ENCODE measurements at places on chromosomes 2 and 18.

DNA sequence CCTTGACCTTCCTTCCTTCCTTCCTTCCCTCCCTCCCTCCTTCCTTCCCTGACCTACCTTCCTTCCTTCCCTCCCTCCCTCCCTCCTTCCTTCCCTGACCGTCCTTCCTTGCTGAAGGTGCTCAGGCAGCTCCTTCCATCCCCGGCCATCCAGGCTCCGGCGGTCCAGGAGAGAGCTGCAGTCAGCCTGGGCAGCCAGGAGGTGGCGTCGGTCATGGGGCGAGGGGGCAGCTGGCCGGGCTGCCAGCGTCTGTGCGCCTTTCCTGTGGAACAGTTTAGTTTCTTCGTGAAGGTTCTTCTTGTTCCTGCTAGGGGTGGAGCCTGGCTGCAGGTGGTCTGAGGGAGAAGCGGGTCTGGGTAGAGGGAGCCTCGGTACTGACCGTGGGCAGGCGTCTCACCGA lies 15.7 kb downstream of the GPR35 start:
- no peak for DNase-seq

- DNase-seq = no peak
Observed at GRCh38 chr2:7879483-7879835, 802.4 kb upstream of the ID2 start.

GRCh38 chr2:183564726-183565125 lies 440.5 kb downstream of the NUP35 start:
- DNase-seq = no peak

- DNase-seq = no peak
Observed at GRCh38 chr2:201132518-201132917, 16.6 kb downstream of the CFLAR start.

GRCh38 chr2:27378096-27378808 lies 2.3 kb downstream of the ZNF513 start:
- no peak for DNase-seq

GRCh38 chr18:28404694-28405093 lies 227.8 kb upstream of the CDH2 start:
- DNase-seq = no peak

DNA sequence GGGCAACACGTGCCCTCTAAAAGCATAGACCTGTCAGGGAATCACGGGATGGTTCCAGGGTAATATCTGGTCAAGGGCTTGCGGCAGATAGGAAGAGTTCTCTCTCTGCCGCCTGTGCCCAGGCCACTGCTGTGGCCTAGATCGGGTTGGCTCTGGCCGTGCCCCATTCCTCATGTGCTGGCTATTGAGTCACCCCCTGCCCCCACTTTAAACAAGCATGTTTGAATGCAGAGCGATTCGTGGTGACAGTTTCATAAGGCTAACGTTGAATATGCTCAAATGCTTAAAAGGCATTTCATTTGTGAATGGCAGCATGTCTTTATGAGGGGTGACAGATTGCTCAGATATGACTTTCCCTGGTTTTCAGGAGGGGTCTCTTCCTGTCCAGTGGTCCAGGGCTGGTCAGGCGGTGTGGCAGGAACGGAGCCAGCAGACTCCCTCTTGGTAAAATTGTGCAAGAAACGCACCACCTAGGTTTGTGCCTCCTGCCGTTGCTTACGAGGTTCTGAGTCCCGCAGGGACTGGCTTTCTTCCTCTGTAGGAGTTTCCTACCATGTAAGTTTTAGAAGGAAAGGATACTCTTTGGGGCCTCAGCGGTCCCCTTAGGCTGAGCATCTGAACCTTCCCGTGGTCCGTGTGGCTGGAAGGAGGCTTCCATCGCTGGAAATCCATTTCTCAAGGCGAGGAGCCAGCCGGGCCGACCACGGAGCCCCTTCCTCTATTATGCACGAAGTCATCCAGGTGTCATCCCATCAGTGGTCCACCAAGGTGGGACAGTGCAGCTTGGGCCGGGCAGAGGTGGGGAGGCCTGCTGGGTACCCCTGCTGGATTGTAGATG lies 50.2 kb downstream of the AGAP1 start:
- no peak for DNase-seq

DNA sequence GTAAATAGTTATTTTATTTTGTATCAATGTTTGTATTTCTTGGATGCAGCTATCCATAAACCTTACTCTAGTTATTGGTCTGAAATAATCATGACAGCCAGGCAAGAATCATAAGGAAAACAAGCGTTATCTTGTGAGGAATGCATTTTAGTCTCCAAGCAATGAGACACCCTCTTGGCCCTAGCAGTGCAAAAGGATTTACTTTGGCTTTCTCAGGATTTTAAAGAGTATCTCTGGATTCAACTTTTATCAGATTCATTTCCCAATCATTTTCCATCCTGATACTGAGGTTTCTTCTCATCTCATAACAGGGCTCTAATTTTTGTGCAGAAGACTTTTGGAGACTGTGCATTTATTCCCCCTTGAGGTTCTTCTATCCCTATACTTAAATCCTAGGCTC lies 480.8 kb downstream of the TMX3 start:
- no peak for DNase-seq

GRCh38 chr2:109450574-109451273 lies 163.0 kb downstream of the SEPTIN10 start:
- no peak for DNase-seq

- DNase-seq = no peak
Observed at GRCh38 chr2:54899576-54900200, 150.6 kb downstream of the RTN4 start.

GRCh38 chr18:48749768-48750167 lies 201.0 kb downstream of the SMAD7 start:
- DNase-seq = no peak

DNA sequence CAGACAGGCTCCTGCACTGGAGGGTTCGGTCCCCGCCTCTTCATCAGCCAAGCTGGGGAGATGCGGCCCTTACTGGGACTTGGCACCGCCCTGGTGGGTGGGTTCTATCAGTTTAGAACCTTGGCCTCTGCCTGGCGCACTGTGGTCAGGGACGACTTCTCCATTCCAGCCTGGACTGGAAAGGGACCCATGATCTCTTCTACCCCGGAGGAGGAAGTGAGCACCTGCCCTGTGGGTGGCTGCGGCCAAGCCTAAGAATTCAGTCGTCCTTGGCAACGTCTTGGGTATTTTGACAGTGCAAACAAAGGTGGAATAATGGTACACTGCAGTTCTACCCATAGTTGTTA lies 106.9 kb upstream of the CD302 start:
- no peak for DNase-seq

- DNase-seq = no peak
Observed at GRCh38 chr2:202883987-202884675, 12.6 kb upstream of the ICA1L start.

DNA sequence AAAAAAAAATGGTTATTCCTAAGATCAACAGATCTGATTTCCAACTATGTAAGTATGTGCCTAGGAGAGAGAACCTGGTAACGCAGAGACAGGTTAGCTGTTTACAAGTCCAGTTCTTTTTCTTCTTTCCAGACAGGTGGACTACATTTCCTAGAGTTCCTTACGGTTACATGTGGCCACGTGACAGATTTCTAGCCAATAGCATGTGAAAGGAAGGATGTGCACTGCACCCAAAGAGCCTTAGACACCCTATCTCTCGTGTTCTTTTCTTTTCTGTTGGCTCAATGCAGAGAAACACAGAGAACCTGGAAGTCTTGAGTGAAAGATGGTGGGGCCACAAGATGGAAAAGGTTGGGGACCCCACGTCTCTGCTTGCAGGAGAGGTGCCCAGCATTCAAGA lies 375.9 kb downstream of the TNS1 start:
- DNase-seq = no peak

Data from stimulated activated CD4-positive, alpha-beta T cell treated with anti-CD3 and anti-CD28 coated beads, Interleukin-4, amount 100 ng/mL, for 24 hours (primary cell).